Peyer's patch (tissue), 4 donors: ENCODE measurements at places on chromosomes 6 and 20. TPM values are rescaled to one million over a fixed set of nuclear protein-coding genes. Genes with fewer than 3 reads are reported as not detected.

DNA sequence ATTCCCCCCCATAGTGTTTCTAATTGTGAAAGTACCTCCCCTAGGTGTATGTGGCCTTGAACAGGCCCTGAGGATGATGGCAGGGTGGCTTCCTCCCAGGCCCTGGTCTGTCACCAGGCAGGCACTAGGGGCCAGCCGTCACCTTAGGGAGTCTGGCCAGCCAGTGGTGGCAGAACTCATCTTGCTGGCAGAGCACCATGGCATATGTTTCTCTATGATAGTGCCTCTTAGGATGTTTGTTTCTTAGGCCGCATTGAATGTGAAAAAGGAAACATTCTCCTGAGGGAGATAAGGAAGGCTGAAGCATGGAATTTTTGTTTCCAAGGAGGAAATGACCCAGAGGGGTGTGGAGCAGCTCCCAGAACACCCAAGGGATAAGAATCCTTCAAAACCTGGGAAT lies 45.2 kb upstream of the KLHL31 start:
- DNase-seq, result no peak
- no peaks in the 10 kb centered on the region for H3K27me3 ChIP-seq
- H3K27ac ChIP-seq, result no peak overlapping the region
- H3K4me1 ChIP-seq, result no peaks in the 10 kb centered on the region

- H3K27me3 ChIP-seq, result no peaks in the 10 kb centered on the region
- H3K36me3 ChIP-seq, result no peaks in the 10 kb centered on the region
- H3K4me3 ChIP-seq, result no peak overlapping the region
Observed at GRCh38 chr6:159977255-159977903, 8.5 kb downstream of the IGF2R start.

GRCh38 chr6:33264015-33264414 lies 7.7 kb downstream of the VPS52 start:
- no peak for DNase-seq
- H3K4me3 ChIP-seq, result no peak overlapping the region
- H3K27ac ChIP-seq, result no peak overlapping the region
- H3K27me3 ChIP-seq, result no peaks in the 10 kb centered on the region
- no peaks in the 10 kb centered on the region for H3K4me1 ChIP-seq

GRCh38 chr6:19375613-19376012 lies 461.6 kb upstream of the ID4 start:
- no peak overlapping the region for H3K4me3 ChIP-seq
- no peaks in the 10 kb centered on the region for H3K36me3 ChIP-seq
- no peak for DNase-seq
- no peak overlapping the region for H3K27ac ChIP-seq
- no peaks in the 10 kb centered on the region for H3K27me3 ChIP-seq

DNA sequence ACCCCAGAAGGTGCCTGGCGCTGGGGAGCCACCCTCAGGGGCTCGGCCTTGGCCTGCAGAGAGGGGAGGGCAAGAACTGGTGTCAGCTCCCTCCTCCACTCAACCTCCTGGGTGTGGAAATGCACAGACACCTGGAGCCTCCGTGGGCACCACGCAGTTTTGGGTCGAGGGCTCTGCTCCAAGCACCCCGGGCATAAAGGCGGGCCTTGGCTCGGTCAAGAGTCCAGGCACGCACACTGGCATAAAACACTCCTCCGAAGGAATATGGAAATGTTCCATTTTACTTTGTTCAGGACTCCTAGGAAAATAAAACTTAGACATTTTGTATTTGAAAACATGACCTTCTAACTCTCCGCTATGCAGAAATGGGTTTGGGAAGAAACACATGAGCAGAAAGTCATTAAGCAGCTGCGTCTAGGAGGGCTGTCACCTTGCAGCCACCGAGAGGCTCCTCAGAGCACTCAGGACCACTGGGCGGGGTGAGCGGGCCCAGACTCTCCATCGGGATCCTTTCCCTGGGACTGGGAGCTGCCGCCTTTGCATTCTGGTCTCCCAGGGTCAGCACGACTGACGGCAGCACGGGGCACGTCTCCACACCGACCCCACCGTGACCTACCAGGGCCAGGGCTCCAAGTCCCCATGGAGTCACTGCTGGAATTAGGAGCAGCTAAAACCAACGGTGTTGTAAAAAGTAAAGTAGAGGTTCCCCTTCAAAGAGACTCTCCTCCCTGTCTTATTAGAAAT lies 46.0 kb upstream of the DACT2 start:
- no peak for DNase-seq
- H3K4me3 ChIP-seq, result no peak overlapping the region
- no peak overlapping the region for H3K27ac ChIP-seq
- H3K27me3 ChIP-seq, result no peaks in the 10 kb centered on the region

DNA sequence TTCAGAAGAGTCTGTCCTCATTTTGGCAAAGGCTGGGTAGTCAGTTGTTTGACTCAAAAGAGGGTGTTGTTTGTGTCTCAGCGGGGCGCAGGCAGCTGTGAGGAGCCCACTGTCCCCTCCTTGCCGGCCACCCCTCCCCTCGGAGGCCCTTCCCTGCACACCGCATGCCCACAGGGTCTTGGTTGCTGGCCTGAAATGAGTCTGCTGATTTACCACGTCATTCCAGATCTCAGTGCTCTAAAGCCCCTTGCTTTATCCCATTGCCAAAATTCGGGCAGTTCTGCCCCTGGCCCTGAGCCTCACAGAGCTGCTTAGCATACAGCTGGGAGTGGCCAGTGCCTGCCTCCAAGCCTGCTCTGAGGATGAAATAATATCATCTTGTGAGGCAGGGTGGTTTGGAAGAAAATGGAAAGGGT lies 220.7 kb downstream of the UST start:
- H3K4me1 ChIP-seq, result no peaks in the 10 kb centered on the region
- no peaks in the 10 kb centered on the region for H3K36me3 ChIP-seq
- no peak for DNase-seq
- H3K27me3 ChIP-seq, result no peaks in the 10 kb centered on the region
- H3K27ac ChIP-seq, result no peak overlapping the region

- DNase-seq, result no peak
- H3K36me3 ChIP-seq, result no peaks in the 10 kb centered on the region
- H3K4me1 ChIP-seq, result no peaks in the 10 kb centered on the region
- no peak overlapping the region for H3K27ac ChIP-seq
- H3K4me3 ChIP-seq, result no peak overlapping the region
Observed at GRCh38 chr6:129978148-129978916, 40.0 kb upstream of the L3MBTL3 start.

GRCh38 chr6:11672256-11672655 lies 106.3 kb downstream of the ADTRP start:
- no peaks in the 10 kb centered on the region for H3K4me1 ChIP-seq
- H3K4me3 ChIP-seq, result no peak overlapping the region
- H3K27ac ChIP-seq, result no peak overlapping the region
- DNase-seq, result no peak
- H3K27me3 ChIP-seq, result no peaks in the 10 kb centered on the region

DNA sequence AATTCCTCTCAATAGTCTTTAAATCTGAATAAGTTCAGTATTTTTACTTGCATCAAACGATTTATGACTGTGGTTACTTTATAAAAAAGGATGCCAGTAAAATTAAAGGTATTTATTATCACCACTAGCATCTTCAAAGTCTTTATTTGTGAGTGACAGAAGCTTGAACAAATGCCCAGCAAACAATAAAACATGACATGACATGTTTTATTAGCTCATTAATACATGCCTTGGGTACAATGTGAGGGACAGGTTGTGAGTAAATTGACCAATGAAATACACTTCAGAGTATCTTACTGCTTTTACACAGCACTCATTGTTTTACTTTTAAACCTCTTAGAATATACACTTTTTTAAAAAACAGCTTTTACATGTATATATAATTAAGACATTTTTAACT lies 113.4 kb upstream of the BEND3 start:
- DNase-seq, result no peak
- H3K4me3 ChIP-seq, result no peak overlapping the region
- no peak overlapping the region for H3K27ac ChIP-seq
- no peaks in the 10 kb centered on the region for H3K4me1 ChIP-seq
- H3K36me3 ChIP-seq, result no peaks in the 10 kb centered on the region
- H3K27me3 ChIP-seq, result no peaks in the 10 kb centered on the region

- H3K27ac ChIP-seq, result no peak overlapping the region
- no peaks in the 10 kb centered on the region for H3K4me1 ChIP-seq
- no peaks in the 10 kb centered on the region for H3K27me3 ChIP-seq
- no peak overlapping the region for H3K4me3 ChIP-seq
- no peak for DNase-seq
Observed at GRCh38 chr20:1241456-1241855, 15.6 kb downstream of the RAD21L1 start.

DNA sequence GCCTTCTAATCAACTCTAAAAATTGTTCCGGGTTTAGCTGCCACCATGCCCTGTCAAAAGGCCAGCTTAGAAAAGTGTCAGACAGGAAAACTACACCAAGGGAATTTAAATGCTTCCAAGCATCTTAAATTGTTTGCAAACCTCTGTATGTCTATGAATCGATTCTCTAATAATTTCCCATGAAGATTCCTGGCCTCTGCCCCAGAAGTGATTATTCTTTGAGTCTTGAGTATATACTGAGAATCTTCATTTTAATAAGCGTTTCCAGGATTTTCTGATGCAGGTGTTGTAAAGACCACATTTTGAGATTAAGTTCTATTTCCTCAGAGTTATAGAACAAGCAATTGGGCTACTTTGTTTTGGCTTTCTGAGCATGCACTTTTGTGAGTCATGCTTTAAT lies 471.8 kb upstream of the JAG1 start:
- no peak overlapping the region for H3K27ac ChIP-seq
- no peaks in the 10 kb centered on the region for H3K4me1 ChIP-seq
- H3K36me3 ChIP-seq, result no peaks in the 10 kb centered on the region

- DNase-seq, result no peak
- no peaks in the 10 kb centered on the region for H3K4me1 ChIP-seq
- H3K36me3 ChIP-seq, result no peaks in the 10 kb centered on the region
- no peak overlapping the region for H3K27ac ChIP-seq
- H3K27me3 ChIP-seq, result no peaks in the 10 kb centered on the region
Observed at GRCh38 chr6:82614518-82614917, 250.9 kb downstream of the TPBG start.

GRCh38 chr6:40887079-40887791 lies 151.8 kb downstream of the UNC5CL start:
- no peak overlapping the region for H3K27ac ChIP-seq
- H3K27me3 ChIP-seq, result no peaks in the 10 kb centered on the region
- DNase-seq, result no peak
- H3K36me3 ChIP-seq, result no peaks in the 10 kb centered on the region
- H3K4me3 ChIP-seq, result no peak overlapping the region

DNA sequence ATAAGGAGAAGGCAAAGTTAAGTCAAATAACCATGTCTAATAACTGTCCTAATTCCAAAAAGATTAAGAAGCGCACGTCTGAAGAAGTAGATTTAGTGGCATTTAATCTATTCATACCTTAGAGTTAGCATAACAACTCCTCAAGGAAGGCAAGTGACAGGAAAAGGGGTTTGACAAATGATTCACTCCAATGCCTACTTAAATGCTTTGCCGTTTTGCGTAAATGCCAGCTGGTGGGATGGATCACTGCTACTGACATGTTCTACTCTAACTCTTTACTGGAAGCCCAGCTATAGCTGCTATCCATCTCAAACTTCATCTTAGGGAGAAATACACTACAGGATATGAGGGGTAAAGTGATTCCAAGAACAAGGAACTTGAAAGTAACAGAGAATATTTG lies 347.3 kb upstream of the RUNX2 start:
- no peaks in the 10 kb centered on the region for H3K4me1 ChIP-seq
- no peaks in the 10 kb centered on the region for H3K27me3 ChIP-seq
- no peak overlapping the region for H3K27ac ChIP-seq
- H3K36me3 ChIP-seq, result no peaks in the 10 kb centered on the region
- DNase-seq, result no peak

GRCh38 chr6:56904068-56904467 lies 50.8 kb upstream of the BEND6 start:
- no peak for DNase-seq
- H3K4me1 ChIP-seq, result no peaks in the 10 kb centered on the region
- no peak overlapping the region for H3K4me3 ChIP-seq
- no peaks in the 10 kb centered on the region for H3K27me3 ChIP-seq

DNA sequence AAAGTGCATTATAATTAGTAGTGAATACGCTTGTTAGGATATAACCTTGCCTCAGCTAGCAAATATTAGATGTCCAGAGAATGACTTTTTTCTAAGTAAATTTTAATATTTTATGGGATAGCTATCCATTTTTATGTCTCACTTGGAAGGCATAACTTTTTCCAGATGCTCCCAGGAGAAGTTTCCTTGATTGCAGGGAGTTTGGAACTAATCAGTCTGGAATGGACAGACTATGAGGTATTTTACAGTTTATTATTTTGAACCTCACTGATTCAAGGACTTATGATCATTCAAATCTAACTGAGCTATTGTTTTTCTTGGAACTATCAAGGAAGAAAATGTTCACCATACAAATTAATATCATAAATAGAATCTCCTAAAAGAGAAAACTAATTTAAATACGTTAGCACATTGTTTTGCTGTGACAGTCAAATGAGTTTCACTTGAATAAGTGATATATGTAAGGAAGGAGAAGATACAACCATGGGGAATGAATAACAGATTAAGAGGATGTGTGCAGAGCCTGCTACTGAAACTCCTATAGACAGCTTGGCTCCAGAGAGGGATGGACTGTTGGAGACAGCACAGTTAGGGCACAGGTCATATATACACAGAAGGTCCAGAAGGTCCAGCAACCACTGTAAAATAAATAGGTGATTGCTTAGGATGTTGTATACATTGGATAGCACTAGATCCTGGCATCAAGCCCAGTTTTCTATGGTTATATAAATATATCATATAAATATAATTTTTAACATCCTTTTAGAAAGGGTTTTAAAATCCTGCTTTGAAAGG lies 20.6 kb upstream of the LCA5 start:
- no peak overlapping the region for H3K4me3 ChIP-seq
- no peaks in the 10 kb centered on the region for H3K27me3 ChIP-seq
- no peak overlapping the region for H3K27ac ChIP-seq
- no peaks in the 10 kb centered on the region for H3K36me3 ChIP-seq
- no peak for DNase-seq
- no peaks in the 10 kb centered on the region for H3K4me1 ChIP-seq

Gene OLIG3
- not detected for total RNA-seq

Gene FAM229B
- total RNA-seq, result not detected

Gene RPP40
- total RNA-seq, result 7.4 TPM

Gene CRISP3
- total RNA-seq, result not detected

Gene FERMT1
- 15.1 TPM for total RNA-seq

Gene SMOC2
- total RNA-seq, result 14.9 TPM

Gene TMEM170B
- total RNA-seq, result 1.7 TPM

Gene CST9L
- not detected for total RNA-seq

Gene FARS2
- 42.1 TPM for total RNA-seq

Gene MARCKS
- 42.9 TPM for total RNA-seq

Gene SLC25A27
- 14.9 TPM for total RNA-seq

Gene RREB1
- 115 TPM for total RNA-seq
